ENCODE measurements at places on chromosomes 3 and 15.

- no peak for DNase-seq
Measured at GRCh38 chr3:17894434-17895060, 152.1 kb upstream of the TBC1D5 start.

GRCh38 chr3:39205919-39206516, 13.6 kb upstream of the XIRP1 start:
- no peak for DNase-seq

GRCh38 chr3:37094636-37095035, 79.7 kb downstream of the LRRFIP2 start:
- no peak for DNase-seq

- no peak for DNase-seq
Measured at GRCh38 chr3:17805461-17805940, 63.1 kb upstream of the TBC1D5 start.

DNA sequence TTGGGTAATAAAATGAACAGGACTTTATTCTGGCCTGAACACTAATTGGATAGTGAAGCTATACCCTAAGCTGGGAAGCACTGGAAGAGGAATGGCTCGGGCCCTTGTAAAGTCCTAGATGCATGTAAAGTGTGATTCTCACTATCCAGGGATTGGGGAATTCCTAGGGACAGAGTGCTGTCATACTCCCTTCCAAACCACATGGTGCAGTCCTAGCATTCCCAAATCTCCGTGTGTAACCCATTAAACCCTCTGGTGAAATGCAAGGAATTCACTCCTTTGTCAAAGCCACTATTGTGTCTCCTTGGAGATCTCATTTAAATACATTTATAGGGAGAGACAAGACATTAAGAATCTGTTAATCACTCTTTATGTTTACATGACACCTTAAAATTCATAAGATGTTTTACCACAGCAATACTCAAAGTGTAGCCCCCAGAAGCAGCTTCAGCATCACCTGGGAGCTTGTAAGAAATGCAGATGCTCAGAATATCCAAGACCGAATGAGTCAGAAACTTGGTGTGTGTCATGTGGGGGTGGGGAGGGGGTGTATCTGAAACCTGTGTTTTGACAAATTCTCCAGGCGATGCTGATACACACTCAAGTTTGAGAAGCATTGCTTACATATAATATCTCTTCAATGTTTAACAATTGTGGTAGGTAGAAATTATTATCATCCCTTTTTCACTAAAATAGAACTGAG, 121.8 kb upstream of the NPHP3 start:
- DNase-seq: no peak

DNA sequence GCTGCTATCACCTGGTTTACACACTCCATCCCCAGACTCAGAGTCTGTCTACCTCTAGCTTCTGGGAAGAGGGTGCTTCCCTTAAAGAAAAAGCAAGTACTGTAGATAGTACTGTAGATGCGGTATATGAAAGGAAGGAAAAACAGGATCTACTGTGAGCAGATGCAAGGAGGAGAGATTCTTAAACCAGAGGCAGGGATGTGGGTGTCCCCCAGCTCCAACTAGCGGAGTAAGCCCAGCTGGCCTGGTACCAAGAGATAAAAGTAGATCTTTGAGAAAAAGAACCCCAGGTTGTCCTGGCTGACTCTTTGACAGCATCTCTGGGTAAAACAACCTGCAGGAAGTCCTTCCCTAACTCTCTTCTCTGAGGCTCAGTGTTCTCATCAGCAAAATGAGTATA, 523.7 kb upstream of the PROK2 start:
- DNase-seq: no peak

- no peak for DNase-seq
Measured at GRCh38 chr3:173340626-173341025, 56.9 kb upstream of the NLGN1 start.
